ENCODE measurements at places on chromosomes 13 and 19.

GRCh38 chr19:19405971-19406877, 749 bp downstream of the GATAD2A start:
- peak; percentile 50 for DNase-seq

- peak; percentile 76 for DNase-seq
Observed at GRCh38 chr13:33285420-33286124, at the start of gene STARD13. Gene STARD13 (minus strand): TSS chr13:33285755. CDS start chr13:33285638, 117 bp downstream.

GRCh38 chr19:16571283-16571682, 932 bp downstream of the SLC35E1 start:
- DNase-seq = peak; percentile 63

- DNase-seq = no peak
Observed at GRCh38 chr19:3034406-3034655, 5.3 kb upstream of the TLE2 start.

- no peak for DNase-seq
Observed at GRCh38 chr19:14000691-14001375, 5.3 kb downstream of the RFX1 start.

- no peak for DNase-seq
Observed at GRCh38 chr19:50314724-50315708, 14.2 kb downstream of the KCNC3 start.

DNA sequence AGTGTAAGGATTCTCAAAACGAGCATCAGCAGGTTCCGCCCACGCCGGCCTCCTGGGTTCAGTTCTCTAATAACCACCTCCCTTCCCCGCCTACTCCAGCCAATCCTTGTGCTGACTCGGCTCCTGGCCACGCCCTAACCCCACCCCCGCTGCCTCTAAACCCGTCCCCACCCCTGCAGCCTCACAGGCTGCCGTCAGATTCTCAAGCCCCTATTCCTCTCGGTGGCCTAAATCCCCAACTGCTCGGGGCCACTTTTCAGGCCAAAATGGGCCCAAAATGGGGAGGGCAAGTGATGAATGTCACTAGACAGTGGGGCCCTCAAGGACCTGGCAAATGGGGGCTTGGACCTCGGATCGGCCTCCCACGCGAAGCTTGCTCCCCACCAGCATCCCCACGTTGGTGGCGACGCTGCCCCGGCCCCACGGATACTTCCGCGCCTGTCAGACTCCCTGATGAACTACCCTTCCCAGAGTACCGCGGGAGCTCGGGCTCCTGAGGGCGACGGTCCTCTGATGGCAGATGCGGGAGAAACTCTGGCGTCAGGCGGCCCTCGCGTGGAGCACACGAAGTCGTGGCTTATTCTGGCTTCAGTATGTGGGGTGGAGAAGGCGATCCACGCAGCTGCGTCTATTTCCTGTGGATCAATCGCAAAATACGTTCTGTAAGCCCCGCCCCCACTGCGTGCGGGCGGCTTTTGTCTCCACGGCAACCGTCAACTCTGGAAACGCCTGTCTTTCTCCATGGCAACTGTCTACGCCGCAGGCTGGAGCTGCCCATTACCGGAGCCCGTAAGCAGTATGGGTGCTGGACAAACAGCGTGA, 24.8 kb downstream of the ZNF473 start:
- peak; percentile 80 for DNase-seq

DNA sequence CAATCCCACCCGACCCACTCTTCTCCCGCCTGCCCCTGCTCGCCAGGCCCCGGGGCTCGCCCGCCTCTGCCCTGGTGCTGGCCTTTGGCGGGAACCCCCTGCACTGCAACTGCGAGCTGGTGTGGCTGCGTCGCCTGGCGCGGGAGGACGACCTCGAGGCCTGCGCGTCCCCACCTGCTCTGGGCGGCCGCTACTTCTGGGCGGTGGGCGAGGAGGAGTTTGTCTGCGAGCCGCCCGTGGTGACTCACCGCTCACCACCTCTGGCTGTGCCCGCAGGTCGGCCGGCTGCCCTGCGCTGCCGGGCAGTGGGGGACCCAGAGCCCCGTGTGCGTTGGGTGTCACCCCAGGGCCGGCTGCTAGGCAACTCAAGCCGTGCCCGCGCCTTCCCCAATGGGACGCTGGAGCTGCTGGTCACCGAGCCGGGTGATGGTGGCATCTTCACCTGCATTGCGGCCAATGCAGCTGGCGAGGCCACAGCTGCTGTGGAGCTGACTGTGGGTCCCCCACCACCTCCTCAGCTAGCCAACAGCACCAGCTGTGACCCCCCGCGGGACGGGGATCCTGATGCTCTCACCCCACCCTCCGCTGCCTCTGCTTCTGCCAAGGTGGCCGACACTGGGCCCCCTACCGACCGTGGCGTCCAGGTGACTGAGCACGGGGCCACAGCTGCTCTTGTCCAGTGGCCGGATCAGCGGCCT, 4.1 kb downstream of the LRFN3 start:
- DNase-seq = no peak

DNA sequence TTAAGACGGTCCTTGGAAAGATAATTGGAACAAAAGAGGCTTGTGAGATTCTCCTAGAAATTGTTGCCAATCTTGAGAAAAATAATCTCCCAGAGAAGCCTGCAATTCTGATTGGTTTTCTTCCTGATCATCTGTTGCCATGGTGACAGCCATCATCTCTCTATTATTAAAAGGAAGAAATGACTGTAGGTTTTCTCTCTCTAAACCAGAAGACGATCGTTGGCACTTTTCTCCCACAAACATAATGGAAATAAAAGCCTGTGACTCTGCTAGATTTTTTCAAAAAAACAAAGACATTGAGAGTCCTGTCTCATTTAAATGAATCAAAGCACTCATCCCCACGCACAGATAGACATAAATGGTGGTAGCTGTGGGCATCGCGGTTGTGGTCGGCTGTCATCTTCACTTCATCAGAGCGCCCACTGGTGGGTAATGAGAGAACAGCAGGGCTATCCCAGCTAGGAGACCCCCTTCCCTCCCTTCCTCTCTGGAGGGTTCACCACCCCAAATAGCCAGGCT, 21.7 kb upstream of the CALM3 start:
- DNase-seq = no peak

DNA sequence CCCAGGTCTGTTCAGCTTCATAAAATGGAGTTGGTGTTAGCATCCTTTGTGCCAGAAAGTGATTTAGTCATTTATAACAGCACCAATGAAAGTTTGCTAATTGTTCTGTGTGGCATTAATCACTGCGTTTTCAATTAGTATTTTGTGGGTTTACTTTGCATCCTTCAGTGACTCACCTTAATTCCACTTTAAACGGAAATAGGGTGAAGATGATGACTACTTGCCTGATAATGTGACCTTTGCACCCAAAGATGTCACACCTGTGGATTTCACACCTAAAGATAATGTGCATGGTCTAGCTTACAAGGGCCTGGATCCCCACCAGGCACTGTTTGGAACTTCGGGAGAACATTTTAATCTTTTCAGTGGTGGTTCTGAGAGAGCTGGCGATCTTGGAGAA, 15.0 kb downstream of the GPATCH1 start:
- no peak for DNase-seq

GRCh38 chr19:50327461-50328223, 1.5 kb downstream of the KCNC3 start:
- DNase-seq = no peak

DNA sequence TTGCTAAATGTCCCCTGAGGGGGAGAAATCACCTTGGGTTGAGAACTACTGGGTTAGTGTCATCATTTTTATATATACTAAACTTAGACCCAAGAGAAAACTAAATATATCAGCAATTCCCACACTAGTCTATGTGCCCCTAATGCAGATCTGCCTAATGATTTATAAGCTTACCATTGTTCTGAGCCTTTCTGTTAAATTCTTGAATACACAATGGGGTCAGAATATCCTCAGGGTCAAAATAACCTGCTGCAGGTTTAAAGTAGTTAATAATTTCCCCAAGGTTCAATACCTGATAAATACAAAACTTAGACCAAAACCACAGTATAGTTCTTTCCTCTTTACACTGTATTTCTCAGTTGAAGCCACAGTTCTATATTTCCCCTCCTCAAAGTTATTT, 4.6 kb downstream of the VWA8 start:
- no peak for DNase-seq

DNA sequence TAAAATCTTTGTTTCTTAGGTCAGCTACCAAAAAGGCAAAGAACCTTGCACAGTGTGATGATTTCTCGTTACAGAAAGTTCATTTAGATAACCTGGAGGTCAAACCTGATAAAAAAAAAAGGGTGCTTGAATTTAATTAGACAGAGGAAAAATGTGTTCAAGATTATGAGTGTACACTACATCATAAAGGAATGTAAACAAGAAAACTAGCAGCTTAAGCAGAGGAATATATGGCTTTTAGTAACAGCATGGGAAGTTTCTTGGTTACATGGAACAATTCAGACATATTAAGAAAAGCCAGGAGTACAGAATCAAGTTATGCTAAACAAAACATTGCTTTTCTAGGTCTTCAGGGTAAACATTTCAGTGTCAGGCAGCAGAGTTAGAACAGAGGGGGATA, 32.9 kb downstream of the ING1 start:
- DNase-seq = no peak

- DNase-seq = no peak
Observed at GRCh38 chr13:23750383-23751121, 138.6 kb downstream of the MIPEP start.

GRCh38 chr13:93226065-93226622, 463 bp upstream of the GPC6 start:
- no peak for DNase-seq

GRCh38 chr19:2331601-2332246, 3.2 kb downstream of the SPPL2B start:
- DNase-seq = no peak

GRCh38 chr13:97223711-97224541, 1.8 kb downstream of the MBNL2 start:
- DNase-seq = peak; percentile 94

DNA sequence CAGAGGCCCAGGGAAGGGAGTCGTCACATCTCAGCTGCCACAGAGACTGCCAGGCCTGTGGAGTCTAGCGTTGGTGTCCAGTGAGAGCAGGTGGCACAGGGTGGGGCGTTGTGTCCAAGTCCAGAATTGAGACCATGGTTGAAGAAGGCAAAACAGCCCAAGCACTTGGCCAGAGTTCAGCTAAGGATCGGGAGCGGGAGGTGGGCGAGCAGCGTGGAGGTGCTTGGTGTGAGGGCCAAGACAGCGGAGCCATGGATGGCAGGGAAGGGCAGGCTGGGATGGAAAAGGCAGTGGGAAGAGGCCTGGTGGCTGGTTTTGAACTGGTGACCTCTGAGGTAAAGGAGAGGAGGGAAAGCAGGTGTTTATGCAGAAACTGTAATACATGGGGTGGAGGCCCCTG, 8.0 kb downstream of the IGFLR1 start:
- DNase-seq = no peak

GRCh38 chr19:58217607-58218391, 10.9 kb upstream of the ZNF544 start:
- DNase-seq = no peak

- no peak for DNase-seq
Observed at GRCh38 chr13:35930665-35931631, 200.2 kb downstream of the DCLK1 start.

DNA sequence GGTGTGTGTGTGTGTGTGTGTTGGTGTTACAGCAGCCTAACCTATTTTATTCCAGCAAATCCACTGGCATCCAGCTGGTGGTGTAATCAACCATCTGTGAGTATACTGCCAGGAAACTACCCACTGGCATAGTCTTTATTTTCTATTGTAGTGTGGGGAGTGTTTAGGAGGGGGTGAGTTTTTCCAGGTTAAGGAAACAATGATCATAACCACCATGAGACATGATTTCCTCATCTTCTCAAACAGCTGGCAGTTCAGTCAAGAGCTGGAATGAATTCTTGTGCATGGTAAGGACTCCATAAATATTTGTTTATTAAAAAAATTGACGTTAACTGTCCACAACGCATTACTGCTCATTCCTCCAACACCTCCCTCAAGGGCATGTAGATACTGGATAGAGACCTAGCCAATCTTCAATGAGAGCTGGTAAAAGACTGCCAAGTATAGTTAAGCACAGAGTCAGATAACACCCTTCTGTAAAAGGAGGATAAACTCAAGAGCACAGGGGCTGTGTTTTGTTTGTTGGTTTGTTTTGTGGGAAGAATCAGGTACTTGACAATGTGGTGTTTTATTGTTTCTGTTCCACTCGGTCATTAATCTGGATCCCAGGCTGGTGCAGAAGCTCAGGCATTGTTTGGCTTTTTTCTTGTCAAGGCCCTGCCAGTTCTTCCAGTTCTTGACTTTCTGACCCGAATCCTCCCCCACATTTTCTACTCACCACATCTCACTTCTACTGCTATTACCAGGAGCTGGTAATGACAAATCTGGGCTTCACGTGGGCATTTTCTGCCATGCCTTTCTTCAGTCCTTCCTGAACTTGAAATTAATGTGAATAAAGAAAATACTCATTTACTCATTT, 31.6 kb upstream of the SLC46A3 start:
- peak; percentile 47 for DNase-seq

DNA sequence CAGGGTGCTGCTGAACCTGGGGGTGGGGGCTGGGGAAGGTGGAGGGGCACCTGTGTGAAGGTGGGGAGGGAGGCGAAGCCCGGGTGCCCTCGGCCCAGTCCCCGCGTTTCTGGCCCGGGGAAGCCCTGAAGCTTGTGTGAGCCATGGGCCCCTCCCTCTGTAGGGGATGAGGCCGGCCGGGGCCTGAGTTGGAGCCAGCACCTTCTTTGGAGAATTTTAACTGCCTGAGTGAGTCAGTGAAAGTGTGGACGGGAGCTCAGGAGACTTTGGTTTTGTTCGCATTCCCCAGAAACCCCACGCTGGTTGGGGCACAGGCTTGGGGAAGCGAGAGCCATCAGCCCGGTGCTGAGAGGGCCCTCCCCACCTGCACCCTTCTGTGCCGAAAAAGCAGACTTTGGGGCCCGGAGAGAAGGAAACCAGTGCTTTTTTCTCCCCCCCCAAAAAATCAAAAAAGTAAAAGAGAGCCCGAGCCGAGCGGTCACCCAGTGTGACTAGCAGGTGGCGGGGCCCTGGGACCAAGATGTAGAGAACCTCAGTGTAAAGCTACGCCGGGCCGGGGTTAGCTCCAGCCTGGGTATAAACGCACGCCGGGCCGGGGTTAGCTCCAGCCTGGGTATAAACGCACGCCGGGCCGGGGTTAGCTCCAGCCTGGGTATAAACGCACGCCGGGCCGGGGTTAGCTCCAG, 45.1 kb downstream of the TMEM255B start:
- DNase-seq = no peak

DNA sequence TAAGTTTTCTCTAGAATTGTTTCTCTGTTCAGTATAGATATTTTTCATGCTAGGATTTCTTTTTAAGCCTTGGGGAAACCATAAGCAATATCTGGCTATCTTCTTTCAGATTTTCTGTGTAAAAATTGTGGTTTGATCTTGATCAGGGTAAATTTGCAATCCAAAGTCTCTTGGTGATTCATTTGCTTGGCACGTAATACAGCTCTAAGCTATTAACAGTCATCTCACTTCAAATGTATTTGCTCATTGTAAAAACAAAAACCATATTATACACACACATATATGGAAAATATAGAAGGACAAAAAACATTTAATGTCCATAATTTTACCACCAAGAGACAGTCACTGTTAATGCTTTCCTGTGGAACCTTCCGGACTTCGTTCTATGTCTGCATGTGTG, 191.0 kb downstream of the SHISA2 start:
- no peak for DNase-seq

DNA sequence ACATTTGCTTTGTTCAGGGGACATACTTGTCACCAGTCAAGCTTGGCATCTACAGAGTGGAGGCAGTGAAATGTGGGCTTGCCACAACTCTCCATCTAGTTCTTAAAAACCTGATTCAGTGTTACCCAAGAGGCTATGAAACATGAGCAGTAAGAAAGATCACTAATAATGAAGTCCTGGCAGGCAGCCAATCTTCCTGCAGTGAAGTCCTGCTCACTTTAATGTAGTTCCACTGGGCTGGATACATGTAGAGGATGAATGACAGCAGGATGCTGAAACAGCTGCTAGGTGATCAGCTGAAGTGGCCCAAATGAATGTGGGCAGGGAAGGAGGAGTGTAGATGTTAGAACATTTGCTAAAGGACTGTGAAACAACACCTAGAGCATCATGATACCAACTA, 1213.1 kb downstream of the OLFM4 start:
- DNase-seq = no peak

Data from suppressor macrophage treated with lipopolysaccharide for 4 hours (primary cell).